ENCODE measurements at places on chromosomes 2 and 18.

DNA sequence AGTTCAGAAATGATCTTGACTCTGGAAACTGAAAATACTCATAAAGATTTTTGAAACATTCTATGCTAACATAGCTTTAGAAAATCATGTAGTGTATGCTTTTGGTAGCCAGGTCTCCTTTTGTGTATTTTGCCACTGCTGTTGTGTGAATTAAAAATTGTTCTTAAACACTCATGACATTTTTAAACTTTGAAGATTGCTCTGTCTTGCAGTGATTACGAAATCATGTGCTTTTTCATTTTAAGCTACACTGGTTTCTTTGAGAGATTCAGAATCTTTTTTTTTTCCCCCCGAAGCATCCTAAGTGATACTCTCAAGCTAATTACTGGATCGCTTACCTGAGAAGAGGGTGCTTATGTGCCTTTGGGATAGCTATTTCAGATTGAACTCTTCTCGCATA lies 60.0 kb downstream of the ANKRD12 start:
- no peak for DNase-seq

DNA sequence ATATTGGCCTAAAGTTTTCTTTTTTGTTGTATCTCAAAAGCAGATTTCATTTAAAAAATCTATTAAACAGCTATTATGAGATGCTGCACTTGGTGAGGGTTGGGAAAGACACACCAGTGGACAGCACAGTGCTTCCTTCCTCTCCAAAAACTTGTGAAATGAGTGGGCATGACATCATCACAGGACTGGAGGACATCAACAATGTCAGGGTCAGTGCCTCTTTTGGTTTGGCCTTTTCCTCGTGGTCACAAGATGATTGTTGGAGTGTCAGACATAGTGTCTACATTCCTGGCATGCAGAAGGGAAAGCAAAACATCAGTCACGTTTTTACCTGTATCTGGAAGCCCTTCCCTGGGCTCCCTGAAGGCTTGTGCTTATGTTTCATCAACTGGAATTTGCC lies 49.6 kb downstream of the IL1R2 start:
- no peak for DNase-seq

DNA sequence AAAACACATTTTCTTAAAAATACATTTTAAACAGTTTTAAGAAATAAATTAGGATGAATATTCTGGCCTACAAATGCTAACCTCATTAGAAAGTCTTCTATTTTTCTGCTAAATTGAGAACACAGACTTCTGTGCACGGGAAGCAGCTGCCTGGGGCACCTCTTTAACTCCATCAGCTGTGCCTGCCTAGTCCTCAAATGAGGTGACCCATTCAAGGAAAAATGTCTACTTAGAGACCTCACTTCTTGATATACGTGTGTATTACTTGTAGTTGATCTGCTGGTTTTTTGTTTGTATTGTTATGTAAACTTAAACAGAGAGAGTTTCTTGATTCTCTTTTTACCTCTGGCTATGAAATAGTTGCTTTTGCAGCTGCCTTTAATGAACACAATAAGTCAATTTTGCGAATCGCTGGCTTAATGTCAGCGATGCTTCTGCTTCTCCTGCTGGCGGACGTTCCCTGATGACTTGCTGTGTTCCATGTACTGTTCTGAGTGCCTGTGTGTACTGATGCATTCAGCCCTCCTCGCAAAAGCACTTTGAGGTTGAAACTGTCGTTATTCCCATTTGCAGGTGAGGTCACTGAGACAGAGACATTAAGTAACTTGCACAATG lies 88.7 kb upstream of the TXNDC2 start:
- DNase-seq = peak; percentile 60

DNA sequence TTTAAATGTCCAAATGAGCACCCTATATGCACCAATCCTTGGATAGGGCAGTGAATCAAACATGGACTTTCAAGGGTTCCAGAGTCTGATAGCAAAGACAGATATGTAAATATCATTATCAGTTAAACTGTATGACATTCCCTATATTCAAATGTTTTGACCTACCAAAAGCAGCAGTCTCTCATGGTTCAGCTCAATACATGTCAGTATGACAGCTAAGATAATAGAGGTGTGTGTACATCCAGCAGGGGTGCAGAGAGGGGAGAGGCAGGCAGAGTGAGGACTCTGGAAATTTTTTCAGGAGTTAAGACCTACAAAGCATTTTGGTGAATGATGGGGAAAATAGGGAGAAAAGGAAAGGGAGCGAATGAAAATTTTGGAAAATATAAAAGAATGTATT lies 106.3 kb downstream of the MYO3B start:
- no peak for DNase-seq
